ENCODE measurements at places on chromosomes 16 and 17. TPM values are rescaled to one million over a fixed set of nuclear protein-coding genes. Genes with fewer than 3 reads are reported as not detected.

HSPB9 gene
- total RNA-seq, result not detected

ITGAE gene
- 29.6 TPM for total RNA-seq

CDH5 gene
- 804 TPM for total RNA-seq

KRTAP2-2 gene
- not detected for total RNA-seq

FBXW10B gene
- 2.5 TPM for total RNA-seq

NDUFAB1 gene
- total RNA-seq, result 112 TPM

MMP28 gene
- 3.6 TPM for total RNA-seq

NDUFAF8 gene
- 69.9 TPM for total RNA-seq

ZNF629 gene
- 11.7 TPM for total RNA-seq

CFAP97D1 gene
- not detected for total RNA-seq

ADAD2 gene
- total RNA-seq, result not detected

TMC8 gene
- 1.3 TPM for total RNA-seq

CCDC200 gene
- not detected for total RNA-seq

ZNF319 gene
- total RNA-seq, result 9.9 TPM

KRT9 gene
- total RNA-seq, result not detected

OTOP3 gene
- total RNA-seq, result not detected

NMRAL1 gene
- 48.0 TPM for total RNA-seq

C17orf100 gene
- total RNA-seq, result 1.6 TPM

MYL11 gene
- total RNA-seq, result not detected

HOXB4 gene
- 13.1 TPM for total RNA-seq

Measured in endothelial cell of umbilical vein (primary cell).